ENCODE measurements at places on chromosomes 3 and 15.

DNA sequence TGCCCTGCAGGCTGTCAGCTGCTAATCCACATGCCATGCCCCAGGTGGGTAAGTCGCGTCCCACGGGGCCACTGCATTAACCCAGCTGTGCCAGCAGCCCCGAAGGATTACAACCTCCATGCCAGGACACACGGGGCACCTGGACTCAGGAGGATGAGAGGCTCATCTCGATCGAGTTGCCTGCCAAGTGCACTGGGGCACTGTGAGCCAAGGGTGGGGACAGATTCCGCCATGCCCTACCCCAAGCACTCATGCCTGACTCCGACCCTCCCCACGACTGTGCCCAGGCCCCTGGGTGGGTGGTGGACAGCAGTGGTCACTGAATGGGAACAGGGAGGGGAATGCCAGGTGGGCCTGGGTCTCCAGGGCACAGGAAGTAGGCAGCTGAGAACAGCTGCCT lies 20.7 kb upstream of the SNRPA1 start:
- DNase-seq, result no peak

- no peak for DNase-seq
Measured at GRCh38 chr15:62658498-62658897, 384.0 kb upstream of the TPM1 start.

DNA sequence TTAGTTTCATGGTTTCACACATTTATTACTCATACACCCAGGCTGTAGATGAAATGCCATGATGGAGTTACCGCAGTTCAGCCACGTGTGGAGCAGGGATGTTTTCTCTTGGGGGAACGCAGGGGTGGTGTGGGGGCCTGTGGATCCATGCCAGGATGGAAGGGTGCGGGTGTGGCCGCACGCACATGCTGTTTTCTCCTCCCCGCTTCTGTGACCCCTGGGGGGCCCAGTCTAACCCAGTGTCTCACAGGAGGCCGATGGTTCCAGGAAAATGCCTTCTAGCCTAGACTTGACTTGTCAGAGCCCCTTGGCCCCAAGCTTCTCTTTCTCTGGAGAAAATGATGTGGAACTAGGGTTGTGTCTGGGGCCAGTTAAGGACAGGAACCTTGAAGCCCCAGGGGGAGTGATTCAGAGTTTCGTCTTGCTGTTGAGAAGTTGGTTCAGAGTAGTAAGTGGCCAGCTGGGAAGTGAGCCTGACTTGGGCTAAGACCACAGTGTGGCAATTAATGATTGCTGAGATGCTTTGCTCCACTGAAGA lies 240.4 kb upstream of the BHLHE40 start:
- DNase-seq, result no peak

GRCh38 chr3:183587336-183587735 lies 31.8 kb upstream of the KLHL6 start:
- no peak for DNase-seq

- DNase-seq, result no peak
Measured at GRCh38 chr3:52851348-52851747, 16.5 kb upstream of the MUSTN1 start.

- no peak for DNase-seq
Measured at GRCh38 chr3:42490243-42490642, 12.2 kb upstream of the VIPR1 start.

DNA sequence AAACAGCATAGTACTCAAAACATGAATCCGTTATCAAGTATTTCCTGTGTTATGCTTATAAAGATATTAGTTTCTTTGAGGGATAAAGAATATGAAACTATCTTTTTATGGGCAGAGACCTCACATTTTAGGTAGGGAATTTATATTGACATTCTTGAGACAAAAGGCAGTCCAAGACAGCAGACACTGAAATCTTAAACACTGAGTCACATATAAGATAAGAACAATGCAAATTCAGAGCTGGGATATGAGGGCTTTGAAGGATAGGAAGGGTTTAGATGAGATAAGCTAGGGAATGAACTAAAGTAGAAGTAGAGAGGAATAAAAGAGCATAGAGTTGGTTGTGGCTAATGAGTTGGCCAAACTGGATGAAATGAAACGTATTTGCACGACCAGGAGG lies 58.4 kb downstream of the ASTE1 start:
- DNase-seq, result no peak

DNA sequence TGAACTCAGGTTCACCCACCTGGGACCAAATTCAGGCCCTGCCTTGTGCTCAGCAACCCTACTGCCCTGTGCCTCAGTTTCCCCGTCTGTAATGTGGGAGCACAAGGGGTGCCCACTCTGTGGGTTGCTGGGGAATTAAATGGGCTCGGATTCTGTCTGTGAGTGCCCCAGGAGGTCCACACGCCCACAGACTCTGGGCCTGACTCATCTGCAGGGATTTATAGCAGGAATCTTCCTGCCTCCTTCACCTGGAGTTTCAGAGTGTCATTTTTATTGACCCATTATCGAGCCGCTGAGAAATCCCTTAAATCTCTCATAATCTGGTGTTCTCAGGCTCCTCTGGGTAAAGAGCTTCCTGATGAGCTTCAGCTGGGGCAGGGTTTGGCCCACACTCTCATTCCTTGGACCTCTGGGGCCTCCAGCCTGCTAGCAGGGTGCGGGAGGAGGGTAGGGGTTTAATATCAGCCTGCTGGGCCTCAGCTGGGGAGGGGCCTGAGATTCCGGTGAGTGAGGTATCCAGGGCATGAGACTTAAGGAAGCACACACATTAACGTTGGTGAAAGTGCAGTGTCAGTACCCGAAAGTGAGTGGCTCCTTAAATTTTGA lies 16.4 kb downstream of the C3orf18 start:
- DNase-seq, result no peak

DNA sequence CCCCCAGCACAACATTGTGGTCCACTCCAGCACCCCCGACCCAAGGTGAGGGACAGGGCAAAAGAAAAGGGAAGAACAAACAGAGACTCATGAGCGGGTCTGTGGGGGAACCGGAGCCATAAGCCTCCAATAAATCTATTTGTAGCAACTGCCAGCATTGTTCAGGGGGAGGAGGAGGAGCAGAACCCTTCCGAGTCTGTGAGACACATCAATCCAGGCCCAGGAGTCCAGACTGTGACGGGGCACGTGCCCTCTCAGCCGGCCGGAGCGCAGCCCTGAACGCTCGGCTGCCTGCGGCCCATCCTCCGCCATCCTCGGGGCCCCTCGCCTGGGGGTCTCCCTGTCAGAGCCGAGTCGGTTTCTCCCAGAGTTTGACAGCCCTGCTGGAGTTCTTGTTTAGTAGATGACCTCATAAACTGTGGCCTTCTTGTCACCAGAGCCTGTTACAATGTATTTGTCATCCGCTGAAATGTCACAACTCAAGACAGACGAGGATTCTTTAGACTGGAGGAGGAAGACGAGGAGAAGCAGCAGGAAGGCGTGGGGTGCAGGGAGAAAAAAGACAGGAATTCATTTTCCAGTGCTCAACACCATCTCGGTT lies 47.9 kb downstream of the TLE3 start:
- no peak for DNase-seq

DNA sequence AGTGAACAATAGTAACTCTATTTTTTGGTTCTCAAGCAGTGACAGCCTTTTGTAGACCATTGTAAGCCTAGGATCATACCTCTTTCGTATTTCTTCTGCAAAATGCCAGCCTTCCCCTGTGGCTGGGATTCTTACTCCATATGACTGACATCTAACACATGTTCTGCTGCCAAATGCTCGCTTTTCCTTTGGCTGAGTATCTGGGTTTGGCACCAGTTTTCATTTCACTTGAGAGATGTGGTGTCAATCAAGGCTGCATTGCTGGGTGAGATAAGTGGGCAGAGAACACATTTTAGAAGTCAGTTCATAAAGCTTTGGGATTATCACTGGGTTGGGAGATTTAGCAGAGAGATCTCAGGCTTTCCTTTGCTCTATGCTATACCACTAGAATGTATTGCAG lies 514.7 kb upstream of the SGO1 start:
- no peak for DNase-seq

- no peak for DNase-seq
Measured at GRCh38 chr3:157444797-157445184, 8.1 kb downstream of the PTX3 start.

- no peak for DNase-seq
Measured at GRCh38 chr3:24540821-24541220, 46.2 kb upstream of the THRB start.

- DNase-seq, result no peak
Measured at GRCh38 chr15:35867356-35867755, 321.4 kb upstream of the DPH6 start.

DNA sequence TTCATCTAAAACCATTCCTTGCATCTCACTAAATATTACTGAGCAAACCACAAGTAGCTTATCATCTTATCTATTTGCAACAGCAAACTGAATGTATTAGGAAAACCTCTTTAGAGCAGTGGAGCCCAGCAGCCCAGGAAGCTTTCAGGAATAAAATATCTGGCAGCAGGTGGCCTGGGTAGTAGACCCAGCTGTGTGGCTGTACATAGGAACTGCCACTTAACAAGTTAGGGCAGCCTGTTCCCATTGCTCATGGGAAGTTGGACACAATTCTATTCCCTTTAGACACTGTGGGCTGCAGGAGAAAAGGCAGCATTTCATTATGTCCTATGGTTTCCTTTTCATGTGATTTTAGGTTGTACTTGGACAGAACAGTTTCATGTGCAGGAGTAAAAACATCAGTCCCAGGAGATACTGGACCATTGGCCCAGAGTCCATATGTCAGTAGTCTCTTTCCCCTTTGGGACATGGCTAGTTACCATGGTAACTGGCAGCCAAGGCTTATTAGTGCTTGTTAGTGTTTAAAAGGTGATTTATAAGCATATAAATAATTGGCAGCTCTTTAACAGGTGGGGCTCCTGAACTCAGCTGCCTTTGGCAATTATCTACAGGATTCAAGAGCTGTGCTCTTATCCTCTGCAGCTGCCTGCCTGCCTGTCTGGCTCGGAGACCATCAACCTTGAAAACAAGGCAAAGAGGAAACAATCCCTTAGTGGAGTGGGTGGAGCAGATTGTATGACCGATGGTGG lies 28.9 kb upstream of the LSAMP start:
- DNase-seq, result no peak

- no peak for DNase-seq
Measured at GRCh38 chr3:16478516-16478915, 35.0 kb downstream of the RFTN1 start.

DNA sequence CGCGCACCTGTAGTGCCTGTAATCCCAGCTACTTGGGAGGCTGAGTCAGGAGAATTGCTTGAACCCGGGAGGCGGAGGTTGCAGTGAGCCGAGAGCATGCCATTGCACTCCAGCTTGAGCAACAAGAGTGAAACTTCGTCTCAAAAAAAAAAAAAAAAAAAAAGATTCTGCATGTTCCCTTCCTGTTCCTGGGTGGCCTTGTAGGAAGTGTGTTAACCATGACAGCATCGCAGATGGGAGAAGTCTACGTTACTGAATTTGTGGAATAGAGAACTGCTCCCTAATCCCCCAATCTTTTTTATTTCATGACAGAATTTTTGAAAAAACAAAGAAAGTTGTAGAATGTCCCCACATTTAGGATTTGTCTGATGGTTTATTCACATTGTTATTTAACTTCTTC lies 45.4 kb downstream of the FOXL2 start:
- DNase-seq, result no peak

GRCh38 chr3:13484851-13485590 lies 4.9 kb downstream of the HDAC11 start:
- no peak for DNase-seq

GRCh38 chr15:47767035-47767434 lies 49.7 kb downstream of the SEMA6D start:
- DNase-seq, result no peak

DNA sequence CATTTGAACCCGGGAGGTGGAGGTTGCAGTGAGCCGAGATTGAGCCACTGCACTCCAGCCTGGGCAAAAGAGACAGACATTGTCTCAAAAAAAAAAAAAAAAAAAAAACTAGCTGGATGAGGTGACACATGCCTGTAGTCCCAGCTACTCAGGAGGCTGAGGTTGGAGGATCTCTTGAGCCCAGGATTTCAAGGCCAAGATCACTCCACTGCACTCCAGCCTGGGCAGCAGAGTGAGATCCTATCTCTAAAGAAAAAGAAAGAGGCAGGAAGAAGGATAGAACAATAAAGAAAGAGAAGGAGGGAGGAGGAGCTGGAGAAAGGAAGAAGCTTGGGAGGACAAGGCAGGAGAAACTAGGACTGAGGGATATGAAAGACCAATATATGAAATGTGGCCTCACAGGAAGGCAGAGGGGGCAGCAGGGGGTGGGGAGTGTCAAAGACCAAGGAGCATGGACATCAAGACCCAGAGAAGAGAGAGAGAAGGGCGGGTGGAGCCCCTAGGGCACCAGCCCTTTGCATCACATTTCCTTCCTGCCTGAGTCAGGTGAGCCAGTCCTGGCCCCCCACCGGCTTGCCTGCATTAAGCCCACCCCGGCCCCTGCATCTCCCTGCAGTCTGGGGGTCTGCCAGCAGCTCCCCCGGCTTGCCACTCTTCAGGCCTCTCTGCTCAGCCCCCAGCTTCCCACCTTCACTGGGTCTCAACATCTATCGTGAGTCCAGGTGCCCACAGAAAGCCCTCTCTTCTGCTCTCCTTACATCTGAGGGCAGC lies 11.5 kb downstream of the IGDCC3 start:
- DNase-seq, result no peak

GRCh38 chr3:122609798-122610559 lies 32.5 kb downstream of the PARP15 start:
- DNase-seq, result no peak

DNA sequence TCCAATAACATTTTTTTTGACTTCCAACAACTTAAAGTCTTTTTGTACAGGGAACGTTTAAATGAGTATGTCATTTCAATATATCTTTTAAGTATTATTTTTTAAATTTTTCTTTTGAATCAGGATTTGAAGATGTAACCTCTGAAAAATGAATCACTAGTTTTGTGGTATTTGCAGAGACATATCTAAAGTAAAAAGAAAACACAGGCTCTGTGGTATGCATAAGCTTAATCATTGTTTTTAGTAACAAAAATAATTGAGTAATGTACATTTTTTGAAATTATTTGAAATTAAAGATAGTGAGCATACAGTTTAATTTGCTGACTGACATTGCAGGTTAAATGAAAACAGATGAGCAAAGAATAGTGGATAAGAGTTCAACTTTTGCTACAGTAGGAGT lies 531.3 kb downstream of the ROBO1 start:
- no peak for DNase-seq

DNA sequence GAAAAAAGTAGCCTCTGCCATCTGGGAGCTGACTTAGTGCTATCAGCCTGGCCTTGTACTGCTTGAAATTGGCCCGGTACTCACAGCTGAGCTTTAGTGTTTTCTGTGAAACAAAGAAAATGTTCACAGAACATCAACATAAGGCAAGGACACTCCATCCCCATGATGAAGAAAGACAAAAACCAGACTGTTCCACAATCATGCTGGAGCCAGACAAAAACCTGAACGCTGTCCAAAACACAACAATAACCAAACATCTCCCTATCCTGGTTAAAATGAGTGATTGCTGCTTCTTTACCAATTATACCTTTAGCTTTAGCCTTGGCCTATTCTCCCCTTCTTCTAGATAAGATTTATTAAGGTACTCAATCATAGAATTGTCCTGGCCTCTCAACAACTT lies 153.9 kb downstream of the CPNE4 start:
- no peak for DNase-seq

DNA sequence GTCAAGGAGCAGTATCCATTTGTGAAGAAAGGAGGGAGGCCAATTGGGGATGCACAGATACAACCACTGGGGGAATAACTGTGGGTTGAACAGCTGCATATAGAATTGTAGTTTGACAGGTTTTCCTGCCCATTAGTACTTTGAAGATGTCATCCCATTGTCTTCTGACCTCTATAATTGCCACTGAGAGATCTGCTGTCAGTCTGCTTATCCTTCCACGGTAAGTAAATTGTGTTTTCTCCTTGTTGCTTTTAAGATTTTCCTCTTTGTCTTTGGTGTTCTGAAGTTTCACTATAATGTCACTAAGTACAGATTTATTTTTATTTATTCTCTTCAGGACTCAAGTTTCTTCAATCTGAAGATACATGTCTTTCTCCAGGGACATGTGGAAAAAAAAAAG lies 56.6 kb downstream of the MOBP start:
- no peak for DNase-seq

Measured in activated CD8-positive, alpha-beta memory T cell treated with anti-CD3 and anti-CD28 coated beads, Interleukin-2, amount 50 U/mL, for 4 hours (primary cell).